ENCODE measurements at places on chromosomes 6 and 20.

DNA sequence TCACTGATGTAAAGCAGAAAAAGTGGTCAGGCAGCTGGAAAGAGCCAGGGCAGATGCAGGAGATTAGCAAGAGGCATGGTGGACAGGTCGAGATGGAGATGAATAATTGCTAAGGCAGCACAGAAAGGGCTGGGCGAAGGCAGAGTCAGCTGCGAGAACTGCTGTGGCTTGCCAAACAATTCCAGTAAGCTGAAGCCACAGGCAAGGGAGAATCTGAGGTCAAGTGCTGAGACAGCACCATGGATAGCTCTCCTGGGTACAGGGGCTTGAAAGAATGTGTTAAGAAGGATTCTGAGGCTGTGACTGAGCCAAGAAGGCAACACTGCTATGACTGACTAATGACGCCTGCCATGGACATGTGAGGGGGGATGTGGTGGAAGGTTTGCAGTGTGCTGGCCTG lies 220.8 kb upstream of the FOXA2 start:
- no peak for DNase-seq

- no peak for DNase-seq
These were observed 103.5 kb downstream of the CD24 start for GRCh38 chr6:106870824-106871717.

- no peak for DNase-seq
These were observed 20.5 kb upstream of the AFDN start for GRCh38 chr6:167806061-167806700.

- no peak for DNase-seq
These were observed 13.8 kb upstream of the B4GALT5 start for GRCh38 chr20:49727478-49727877.
